Right atrium auricular region (tissue), 2 donors: ENCODE measurements at places on chromosomes 7 and 10. TPM values are rescaled to one million over a fixed set of nuclear protein-coding genes. Genes with fewer than 3 reads are reported as not detected.

OR9A2 gene
- total RNA-seq: not detected

ADAM8 gene
- 0.82 TPM for total RNA-seq

YWHAG gene
- total RNA-seq: 132 TPM

NPY4R2 gene
- total RNA-seq: not detected

HTR5A gene
- total RNA-seq: not detected

- peaks cover 28% of the 10 kb centered on the region for H3K4me1 ChIP-seq
- no peaks in the 10 kb centered on the region for H3K27me3 ChIP-seq
- no peak overlapping the region for H3K4me3 ChIP-seq
- DNase-seq: no peak
- no peaks in the 10 kb centered on the region for H3K36me3 ChIP-seq
Measured at GRCh38 chr7:134605978-134606923, 40.4 kb upstream of the BPGM start.

DNA sequence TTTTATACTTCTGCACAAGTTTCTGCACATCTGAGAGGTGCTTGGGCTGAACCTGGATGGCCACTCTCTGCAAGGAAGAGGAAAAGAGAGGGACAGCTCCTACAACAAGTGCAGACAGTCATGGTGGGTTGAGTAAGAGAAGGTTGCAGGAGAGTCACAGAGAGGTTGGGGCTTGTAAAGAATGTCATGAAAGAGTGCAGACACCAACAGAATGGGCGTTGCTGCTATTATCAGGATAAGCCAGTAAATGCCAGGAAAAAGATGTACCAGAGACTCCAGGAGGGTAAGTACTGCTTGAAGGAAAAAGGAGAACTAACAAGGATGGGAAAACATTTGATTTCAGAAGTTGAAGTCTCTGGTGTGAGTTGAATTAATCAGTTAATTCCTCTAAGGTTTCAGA is 77.8 kb upstream of the NRP1 start:
- no peak overlapping the region for H3K4me3 ChIP-seq
- H3K36me3 ChIP-seq: no peaks in the 10 kb centered on the region
- H3K27ac ChIP-seq: no peak overlapping the region
- DNase-seq: no peak
- H3K4me1 ChIP-seq: peaks cover 7% of the 10 kb centered on the region

DNA sequence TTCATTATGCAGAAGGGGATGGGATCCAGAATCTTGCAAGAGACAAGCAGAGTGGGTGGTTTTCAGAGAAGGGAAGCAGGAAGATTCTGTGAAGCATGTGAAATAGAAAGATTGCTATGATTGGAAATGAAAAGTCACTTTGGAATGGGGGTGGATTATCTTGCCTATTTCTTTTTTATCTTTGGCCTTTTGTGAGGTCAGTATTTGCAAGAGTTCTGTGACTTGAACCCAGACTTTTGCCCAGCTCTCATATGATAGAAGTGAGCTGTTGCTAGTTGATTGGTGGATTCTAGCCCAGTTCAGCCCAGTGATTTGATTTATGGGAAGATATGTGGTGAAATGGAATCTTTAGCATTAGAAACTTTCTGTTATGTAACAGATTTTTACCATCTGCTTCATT is 17.1 kb downstream of the ENTPD7 start:
- peaks cover 18% of the 10 kb centered on the region for H3K36me3 ChIP-seq
- DNase-seq: no peak
- no peak overlapping the region for H3K4me3 ChIP-seq
- H3K4me1 ChIP-seq: no peaks in the 10 kb centered on the region

DNA sequence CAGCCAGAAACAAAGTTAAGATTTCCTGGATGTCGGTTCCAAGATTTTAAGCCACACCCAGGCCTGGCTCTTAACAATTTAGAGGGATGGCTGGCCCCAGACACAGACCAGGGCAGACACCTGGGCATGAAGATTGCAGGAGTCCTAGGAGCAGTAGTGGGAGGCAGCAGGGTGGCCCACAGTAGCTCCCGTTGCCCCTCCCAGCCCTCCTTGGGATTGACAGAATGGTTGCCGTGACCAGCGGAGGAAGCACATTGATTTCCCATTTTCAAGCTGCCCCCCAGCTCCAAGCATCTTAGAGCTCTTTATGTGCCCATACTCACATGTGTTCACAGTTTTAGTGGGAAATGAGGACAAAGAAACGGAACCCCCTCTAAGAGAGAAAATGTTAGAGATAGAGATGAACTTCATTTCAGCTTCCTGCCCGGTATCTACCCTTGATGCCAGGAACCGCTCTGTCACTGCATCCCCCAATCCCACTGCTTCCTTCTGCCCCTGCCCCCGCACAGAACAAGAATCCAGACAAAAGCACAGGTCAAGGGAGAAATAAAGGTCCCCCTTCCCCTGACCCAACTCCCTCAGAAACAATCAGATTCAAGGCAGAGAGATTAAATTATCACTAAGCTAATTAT is 101.1 kb downstream of the PLXNA4 start:
- H3K4me1 ChIP-seq: peaks cover 41% of the 10 kb centered on the region
- H3K27me3 ChIP-seq: no peaks in the 10 kb centered on the region
- H3K36me3 ChIP-seq: no peaks in the 10 kb centered on the region
- no peak overlapping the region for H3K27ac ChIP-seq
- H3K4me3 ChIP-seq: no peak overlapping the region
- no peak for DNase-seq

DNA sequence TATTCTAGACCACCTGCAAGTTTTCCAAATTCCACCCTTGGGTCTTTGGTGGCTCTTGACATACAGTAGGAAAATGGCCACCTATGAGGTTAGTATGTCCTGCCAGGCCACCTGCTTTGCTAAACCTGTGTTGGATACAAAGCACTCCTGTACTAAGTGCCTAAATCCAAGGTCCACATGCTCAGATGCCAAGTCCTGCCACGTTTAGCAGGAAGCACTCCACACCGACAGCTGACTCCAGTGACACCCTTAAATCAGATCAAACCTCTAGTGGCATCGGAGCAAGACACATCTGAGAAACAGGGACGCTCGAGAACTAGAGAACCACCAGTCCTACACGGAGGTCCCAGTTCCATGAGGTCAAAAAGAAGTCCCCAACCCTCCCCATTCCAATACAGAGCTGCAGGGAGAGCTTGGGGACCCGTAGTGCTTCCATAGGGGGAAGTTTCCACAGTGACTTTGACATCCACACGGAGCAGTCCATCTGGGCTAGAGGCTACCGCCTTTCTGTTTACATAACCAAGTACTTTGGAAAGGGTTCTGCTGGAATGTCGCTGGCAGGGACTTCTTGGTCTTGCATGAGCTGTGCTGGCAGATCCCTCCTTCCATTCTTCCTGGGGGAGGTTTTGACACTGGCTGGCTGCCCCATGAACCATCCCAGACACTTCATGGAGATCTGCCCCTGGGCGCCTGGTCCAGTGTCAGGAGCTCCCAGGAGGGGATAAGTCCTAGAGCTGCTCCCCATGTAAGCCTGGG is 290.6 kb downstream of the PRPF18 start:
- no peaks in the 10 kb centered on the region for H3K27me3 ChIP-seq
- H3K36me3 ChIP-seq: no peaks in the 10 kb centered on the region
- peak; percentile 90 for DNase-seq
- no peak overlapping the region for H3K4me3 ChIP-seq
- peaks cover 62% of the 10 kb centered on the region for H3K4me1 ChIP-seq

DNA sequence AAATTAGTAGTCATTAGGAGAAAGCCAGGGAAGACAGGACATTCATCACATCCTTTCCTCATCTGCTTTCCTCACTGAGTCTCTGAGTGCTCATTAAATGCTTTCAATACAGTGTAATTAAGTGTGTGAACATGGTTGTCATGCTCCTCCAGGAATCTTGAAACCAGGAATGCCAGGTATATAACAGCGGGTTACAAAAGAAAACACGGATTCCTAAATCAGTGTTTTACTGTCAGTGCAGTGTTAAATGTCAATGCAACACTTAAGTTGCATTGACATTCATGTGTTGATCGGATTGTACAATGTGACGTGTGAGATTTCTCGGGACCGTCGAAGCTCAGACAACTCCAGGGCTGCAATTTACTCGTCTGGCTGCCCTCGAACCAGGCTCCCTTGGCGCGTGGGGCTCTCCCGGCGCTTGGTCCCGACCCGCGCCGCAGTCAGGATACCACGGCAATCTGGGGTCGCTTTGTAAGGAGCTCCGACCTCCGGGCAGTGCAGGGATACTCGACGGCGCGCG is 455 bp upstream of the SPAG6 start:
- no peak overlapping the region for H3K27ac ChIP-seq
- H3K27me3 ChIP-seq: peaks cover 47% of the 10 kb centered on the region
- no peak for DNase-seq
- no peaks in the 10 kb centered on the region for H3K4me1 ChIP-seq
- no peaks in the 10 kb centered on the region for H3K36me3 ChIP-seq

DNA sequence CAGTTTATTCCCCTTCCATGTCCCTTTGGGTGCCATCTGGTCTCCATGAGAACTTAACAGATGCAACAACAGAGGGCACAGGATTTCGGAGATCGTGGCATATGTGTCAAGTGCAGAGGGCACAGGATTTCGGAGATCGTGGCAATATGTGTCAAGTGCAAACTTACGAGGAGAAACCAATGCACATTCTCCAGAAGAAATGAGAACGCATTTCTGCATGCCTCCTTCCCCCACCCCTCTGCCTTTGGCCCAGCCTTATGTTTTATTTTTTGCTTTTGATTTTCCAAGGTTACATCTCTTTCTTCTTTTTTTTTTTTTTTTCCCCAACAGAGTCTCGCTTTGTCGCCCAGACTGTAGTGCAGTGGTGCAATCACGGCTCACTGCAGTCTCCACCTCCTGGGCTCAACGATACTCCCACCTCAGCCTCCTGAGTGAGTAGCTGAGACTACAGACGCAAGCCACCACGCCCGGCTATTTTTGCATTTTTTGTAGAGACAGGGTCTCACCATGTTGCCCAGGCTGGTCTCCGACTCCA is 586 bp upstream of the ANKRD26 start:
- H3K36me3 ChIP-seq: no peaks in the 10 kb centered on the region
- peak overlapping the region; percentile 95 for H3K27ac ChIP-seq
- H3K4me3 ChIP-seq: peak overlapping the region; percentile 61
- no peaks in the 10 kb centered on the region for H3K4me1 ChIP-seq

- no peak overlapping the region for H3K4me3 ChIP-seq
- no peak overlapping the region for H3K27ac ChIP-seq
- DNase-seq: no peak
- no peaks in the 10 kb centered on the region for H3K36me3 ChIP-seq
- H3K27me3 ChIP-seq: no peaks in the 10 kb centered on the region
Measured at GRCh38 chr10:34298346-34298818, 516.7 kb downstream of the PARD3 start.
